ENCODE measurements at places on chromosomes 7 and 10.

DNA sequence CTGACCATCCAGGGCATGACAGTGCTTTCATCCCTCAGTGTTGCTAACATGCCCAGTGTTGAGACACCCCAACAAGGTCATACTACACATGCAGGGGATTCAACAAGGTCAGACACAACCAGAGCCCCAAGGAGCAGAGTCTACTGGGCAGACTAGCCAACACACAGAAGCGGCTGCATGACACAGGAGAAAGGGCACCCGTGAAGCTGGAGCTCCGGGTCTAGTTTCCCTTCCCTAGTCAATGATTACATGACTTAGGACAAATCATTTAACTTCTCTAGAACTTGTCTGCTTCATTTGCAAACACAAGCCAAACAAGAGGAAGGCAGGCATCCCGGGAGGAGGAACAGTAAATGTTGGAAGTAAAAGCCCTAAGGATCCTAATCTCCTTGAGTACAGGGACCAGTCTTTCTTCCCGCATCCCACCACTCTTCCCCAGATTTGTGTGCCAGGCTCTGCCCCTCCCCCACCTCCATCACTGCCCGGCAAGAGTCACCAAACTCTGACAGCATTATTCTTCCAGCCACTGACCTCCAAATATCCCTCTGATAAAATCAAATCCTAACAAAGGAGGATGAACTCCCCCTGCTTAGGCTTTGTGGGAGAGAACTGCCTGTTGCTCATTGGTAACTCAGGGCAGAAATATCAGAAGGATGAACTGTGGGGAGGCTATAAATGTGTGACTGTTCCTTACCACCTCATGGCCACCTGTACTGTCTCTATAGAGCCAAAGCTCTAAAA, 104.3 kb downstream of the KCNMA1 start:
- DNase-seq: no peak

- DNase-seq: no peak
Measured at GRCh38 chr10:51960494-51960895, 261.1 kb upstream of the CSTF2T start.

DNA sequence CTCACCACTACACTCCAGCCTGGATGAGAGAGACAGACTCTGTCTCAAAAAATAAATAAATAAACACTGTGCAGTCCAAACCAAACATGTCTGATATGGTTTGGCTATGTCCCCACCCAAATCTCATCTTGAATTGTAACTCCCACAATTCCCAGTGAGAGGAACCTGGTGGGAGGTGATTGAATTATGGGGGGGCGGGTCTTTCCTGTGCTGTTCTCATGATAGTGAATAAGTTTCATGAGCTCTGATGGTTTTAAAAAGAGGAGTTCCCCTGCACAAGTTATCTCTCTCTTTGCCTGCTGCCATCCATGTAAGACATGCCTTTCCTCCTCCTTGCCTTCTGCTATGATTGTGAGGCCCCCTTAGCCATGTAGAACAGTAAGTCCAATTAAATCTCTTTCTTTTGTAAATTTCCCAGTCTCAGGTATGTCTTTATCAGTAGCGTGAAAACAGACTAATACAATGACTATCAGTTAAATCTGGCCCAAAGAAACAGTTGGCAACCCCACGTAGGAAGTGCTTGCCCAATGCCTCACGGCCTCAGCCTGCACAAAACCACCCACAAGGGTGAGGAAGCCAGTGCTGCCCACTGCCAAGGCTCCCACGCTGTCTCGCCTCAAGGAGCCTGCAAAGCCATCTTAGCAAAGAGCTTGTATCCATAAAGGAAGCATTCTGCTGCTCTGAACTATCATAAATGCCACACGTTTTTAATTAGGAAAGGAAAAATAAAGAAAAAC, 64.7 kb downstream of the PIK3AP1 start:
- no peak for DNase-seq

DNA sequence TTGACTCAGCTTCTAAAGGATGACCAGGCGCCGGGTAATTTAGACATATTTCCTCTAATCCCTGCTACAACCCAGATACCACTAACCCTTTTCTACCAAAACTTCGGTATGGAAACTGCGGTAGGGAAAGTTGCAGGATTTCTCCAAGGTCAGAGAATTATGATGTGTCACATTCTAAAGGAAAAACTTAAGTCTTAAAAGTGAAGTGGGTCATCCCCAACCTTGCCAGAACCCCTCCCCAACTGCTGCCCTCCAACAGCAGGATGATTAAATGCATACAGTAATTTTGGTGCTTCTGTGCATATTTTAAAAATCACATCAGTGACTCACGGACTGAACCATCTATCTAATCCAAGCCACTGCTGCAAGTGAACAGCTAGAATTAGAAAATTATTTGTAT, 52.7 kb downstream of the GRB10 start:
- no peak for DNase-seq

GRCh38 chr7:109295158-109295557, 725.5 kb downstream of the DNAJB9 start:
- no peak for DNase-seq

DNA sequence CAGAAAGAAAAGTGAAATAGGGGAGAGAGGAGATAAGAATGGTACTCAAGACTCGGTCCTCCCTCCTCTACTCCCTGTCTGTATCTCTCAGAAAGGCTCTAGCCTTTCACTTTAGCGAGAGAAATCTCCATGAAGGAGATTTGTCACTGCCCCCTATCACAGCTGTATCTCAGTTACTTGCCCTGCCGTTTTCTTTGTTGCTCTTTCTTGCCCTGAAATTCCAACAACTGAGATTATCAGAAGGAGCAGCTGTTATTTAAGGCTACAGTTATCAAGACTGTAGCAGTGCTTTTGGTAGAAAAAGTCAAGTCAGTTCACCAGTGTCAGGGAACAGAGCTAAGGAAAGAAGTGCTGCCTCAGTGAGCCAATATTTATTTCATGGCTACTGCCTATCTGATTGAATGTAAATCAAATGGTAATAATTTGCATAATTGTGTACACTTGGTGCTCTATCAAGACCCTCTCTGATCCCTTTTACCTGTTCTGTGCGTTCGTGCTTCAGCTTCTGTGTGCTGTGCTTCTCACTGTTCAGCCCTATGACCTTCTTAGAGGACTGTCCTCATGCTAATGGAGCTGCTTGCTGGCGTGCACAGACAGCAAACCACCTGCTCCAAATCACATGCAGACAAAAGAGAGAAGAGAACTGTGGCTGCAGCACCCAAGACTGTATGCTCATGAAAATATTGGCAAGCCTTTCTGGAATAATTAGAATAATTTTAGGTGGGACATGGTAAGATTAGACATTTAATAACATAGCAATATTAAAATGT, 180.2 kb upstream of the FAM3C start:
- no peak for DNase-seq

GRCh38 chr10:58971796-58972491, 204.5 kb upstream of the PHYHIPL start:
- no peak for DNase-seq

DNA sequence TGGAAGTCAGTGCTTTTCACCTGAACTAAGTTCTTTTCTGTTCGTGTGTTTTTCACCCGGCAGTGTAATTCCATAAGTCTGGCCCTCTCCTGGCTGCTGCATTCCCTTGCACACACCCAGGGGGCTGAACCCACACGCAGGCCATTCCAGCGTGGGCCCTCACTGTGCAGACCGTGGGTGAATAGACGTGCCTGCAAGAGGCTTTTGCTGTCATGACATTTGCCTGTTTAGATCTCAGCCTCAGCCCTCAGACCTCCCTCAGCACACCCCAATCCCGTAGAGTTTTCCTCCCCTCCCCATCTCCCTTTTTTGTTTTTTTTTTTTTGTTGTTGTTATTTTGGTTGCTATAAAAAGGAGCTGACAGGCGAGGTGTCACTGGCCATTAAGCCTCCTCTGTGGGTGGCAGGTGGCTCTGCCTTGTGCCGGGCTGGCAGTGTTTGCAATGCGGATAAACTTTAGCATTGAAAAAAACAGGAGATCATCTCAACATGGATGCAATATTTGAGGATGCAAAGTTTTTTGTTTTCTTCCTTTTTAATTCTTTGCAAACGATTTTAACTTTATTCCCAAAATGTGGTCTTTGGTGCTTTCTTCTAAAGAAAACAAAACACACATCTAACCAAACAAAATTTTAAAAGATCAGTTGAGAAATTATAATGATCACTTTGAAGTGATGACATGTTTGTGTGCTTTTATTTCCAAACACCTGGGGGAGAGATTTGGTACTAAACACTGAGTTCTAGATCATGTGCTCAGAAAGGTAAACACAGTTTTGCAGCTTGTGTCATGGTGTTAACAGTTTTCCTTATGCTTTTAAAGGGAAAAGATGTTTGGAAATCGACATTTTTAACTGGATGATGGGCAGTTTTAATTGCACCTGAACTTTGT, 58.8 kb downstream of the WDR37 start:
- no peak for DNase-seq

GRCh38 chr10:124647421-124648130, 96.6 kb downstream of the FAM53B start:
- DNase-seq: no peak

GRCh38 chr7:78794101-78794500, 659.4 kb downstream of the MAGI2 start:
- DNase-seq: no peak

GRCh38 chr7:150372271-150373048, 3.8 kb downstream of the REPIN1 start:
- peak; percentile 70 for DNase-seq

GRCh38 chr7:127755521-127755920, 103.5 kb downstream of the SND1 start:
- no peak for DNase-seq

- no peak for DNase-seq
Measured at GRCh38 chr10:4285121-4285520, 500.1 kb upstream of the KLF6 start.

DNA sequence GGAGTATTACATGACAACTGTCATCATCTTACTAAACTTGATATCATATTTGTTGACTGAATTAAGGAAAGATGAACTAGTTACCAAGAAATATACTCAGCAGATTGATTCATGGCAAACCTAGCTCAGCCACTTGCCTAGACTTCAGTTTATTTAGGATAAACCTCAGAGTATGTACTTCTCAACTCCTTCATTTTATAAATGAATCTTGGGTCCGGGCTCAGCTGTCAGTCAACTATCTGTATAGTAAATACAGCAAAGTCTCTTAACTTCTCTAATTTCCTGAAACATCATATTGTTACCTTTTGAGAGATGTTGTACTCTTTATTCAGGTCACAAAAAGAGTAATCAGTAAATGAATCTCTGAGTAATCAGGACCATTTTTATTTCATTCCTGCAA, 211.0 kb upstream of the KLF14 start:
- DNase-seq: no peak

DNA sequence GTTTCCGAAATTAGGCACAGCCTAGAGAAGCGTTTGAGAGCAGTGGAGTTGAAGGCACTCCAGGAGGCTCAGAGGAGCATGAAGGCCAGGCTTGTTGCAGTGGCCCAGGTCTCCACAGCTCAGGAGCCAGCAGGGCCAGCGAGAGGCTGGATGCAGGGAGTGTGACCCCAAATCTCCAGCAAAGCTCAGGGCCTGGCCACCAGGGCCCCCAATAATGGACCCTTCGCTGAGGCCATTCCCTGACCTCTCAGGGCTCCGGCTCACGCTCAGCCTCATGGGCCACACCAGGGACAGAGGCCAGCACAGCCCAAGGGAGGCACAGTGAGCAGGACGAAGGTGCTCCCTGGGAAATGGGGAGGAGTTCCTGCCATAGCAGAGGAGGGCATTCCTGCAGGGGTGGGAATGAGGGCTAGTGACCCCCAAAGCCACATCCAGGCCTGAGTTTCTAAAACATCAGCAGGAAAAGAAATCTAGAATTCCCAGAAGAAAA, 47.5 kb downstream of the EBF3 start:
- DNase-seq: no peak

DNA sequence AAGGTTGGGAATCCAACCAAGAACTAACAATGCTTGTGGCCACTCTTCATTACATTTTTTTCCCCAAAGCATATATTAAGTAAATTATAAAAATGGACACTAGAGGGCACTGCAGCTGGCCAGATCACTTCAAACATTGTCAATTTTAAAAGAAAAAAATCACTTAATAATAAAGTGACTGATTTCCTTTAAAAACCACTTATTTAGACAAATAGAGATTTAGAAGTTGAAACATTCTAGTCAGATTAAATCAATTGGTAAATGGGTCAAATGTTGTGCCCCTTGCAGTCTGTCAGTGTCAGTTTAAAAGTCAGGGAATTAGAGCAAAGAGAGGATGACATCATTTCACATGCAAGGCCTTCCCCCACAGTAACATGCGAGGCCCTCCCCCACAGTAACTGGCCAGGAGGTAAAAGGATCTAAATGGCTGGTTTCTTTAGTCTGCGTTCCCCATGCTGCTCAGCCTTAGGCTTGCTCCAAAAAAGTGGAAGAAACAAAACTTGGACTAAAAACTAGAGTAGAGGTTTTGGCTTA, 177.9 kb downstream of the SKAP2 start:
- peak; percentile 49 for DNase-seq

DNA sequence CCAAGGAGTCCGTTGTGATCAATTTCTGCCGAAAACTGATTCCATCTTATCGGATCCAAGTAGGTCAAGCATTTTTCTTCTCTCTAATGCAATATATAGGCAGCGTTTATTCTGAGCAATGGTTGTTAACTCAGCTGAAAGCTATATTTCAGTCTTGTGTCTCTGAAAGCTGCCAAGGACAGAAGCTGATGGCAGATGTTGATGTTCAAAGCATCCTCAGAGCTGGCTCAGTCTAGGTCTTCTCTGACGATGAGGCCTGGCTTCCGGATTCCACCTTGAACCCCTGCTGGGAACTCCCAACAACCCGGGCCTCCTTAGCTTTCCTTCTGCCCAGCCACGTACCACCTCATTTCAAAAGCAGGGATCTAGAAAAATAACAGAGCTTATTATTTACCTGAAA, 863.6 kb downstream of the NRG3 start:
- no peak for DNase-seq

DNA sequence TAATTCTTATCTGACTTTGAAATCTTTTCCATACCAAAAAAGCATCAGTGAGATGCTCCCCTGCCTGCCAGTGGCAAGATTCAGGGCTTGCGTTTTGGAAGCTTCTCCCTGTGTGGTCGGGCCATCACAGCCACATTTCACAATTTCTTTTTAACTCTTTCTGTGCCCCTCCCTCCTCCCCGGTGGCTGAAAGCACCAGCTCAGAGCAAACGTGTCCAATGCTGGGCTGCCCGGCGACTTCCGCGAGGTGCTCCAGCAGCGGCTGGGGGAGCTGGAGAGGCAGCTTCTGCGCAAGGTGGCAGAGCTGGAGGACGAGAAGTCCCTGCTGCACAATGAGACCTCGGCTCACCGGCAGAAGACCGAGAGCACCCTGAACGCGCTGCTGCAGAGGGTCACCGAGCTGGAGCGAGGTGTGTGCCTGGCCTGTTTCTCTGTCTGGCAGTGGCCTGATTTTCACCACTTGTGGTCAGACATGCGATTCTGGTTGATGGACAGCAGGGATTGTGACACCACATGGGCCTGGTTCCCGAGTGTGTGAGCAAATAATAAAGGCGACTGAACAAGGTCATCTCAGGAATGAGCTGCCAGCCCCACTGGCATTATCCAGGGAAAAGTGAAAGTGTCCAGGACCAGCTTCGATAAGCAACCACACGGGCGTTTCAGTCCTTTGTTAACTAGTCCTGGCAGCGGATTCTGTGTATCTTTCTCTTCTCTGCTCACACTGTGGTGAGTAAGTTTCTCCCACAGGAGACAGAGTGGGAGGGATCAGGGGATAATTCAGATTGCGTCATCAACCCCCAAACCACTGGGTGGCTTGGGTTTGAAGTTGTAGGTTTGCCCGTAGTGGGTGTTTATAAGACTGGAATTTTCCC, 2.6 kb downstream of the NPTX2 start:
- peak; percentile 53 for DNase-seq

- DNase-seq: peak; percentile 15
Measured at GRCh38 chr7:31114593-31115343, 62.7 kb downstream of the ADCYAP1R1 start.

All from ELF-1 (cell line).